GM23338 (cell line): ENCODE measurements at places on chromosomes 16 and 17.

- H3K27ac ChIP-seq: no peak overlapping the region
- no peak for DNase-seq
- H3K4me1 ChIP-seq: no peaks in the 10 kb centered on the region
These were observed 33.5 kb downstream of the MGAT5B start for GRCh38 chr17:76901542-76902197.

GRCh38 chr17:80569924-80570323 is 25.3 kb downstream of the RPTOR start:
- H3K4me3 ChIP-seq: no peak overlapping the region
- H3K27ac ChIP-seq: no peak overlapping the region
- no peaks in the 10 kb centered on the region for H3K4me1 ChIP-seq
- H3K27me3 ChIP-seq: peaks cover 49% of the 10 kb centered on the region
- no peaks in the 10 kb centered on the region for H3K36me3 ChIP-seq

DNA sequence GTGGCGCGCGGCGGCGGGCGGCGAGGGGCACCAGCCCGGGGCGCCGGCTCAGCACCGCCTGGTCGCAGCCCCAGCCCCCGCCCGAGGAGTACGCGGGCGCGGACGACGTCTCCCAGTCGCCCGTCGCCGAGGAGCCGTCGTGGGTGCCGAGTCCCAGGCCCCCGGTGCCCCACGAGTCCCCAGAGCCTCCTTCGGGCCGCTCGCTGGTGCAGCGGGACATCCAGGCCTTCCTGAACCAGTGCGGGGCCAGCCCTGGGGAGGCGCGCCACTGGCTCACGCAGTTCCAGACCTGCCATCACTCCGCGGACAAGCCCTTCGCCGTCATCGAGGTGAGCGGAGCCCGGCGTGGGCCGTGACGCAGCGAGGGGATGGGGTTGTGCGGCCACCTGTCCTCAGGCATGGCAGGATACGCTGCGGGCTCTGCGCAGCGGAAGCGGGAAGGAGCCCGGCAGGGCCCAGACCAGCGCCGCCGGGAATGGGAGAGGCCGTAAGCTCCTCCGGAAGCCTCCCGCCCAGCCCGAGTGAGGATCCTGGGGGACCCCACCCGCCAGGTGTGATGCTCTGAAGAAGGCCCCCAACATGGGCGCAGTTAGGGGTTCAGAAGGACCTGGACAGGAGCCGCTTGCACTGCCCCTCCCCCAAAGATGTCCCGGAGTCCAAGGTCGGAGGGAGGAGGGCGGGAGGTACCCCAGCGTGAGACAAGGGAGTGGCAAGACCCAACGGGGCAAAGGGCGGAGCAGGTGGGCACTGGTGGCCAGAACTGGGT is 522 bp downstream of the NAGS start:
- peaks cover 38% of the 10 kb centered on the region for H3K27me3 ChIP-seq
- H3K27ac ChIP-seq: no peak overlapping the region

DNA sequence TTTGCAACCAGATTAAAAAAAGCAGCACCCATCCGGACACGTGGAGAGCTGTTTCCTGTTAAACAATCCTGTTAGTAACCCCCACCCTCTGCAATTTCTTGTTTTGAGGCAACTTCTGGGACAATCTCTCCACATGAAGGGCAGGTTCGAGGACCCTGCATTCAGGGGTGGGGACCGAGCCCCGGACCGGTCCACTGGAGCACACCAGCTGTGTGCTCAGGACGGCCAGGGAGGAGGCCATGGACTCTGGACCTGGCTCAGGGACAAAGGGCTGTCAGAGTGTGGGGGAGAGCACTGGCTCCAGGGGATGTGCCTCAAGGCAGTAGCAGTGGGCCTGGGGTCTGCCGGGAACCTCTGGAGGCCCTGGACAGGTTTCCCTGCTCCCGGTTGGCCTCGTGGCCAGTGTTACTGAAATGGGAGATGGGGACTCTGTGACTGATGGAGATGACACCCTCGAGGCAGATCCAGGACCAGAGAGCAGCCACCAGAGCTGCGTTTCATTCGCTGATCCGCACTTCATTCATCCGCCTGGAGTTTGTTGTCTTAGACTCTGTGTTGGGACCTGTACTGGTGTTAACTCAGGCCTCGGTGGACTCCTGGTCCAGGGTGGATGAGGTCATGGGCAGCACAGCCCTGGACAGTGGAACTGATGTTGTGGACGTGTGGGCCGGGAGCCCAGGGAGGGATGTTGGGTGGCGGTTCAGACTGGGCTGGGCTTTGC is 2.9 kb upstream of the CPNE7 start:
- H3K27me3 ChIP-seq: peaks cover 24% of the 10 kb centered on the region
- no peak overlapping the region for H3K4me3 ChIP-seq
- H3K36me3 ChIP-seq: no peaks in the 10 kb centered on the region
- no peak for DNase-seq
- peaks cover 5% of the 10 kb centered on the region; the same call in 1 of the 2 replicates for H3K4me1 ChIP-seq
- H3K27ac ChIP-seq: no peak overlapping the region

DNA sequence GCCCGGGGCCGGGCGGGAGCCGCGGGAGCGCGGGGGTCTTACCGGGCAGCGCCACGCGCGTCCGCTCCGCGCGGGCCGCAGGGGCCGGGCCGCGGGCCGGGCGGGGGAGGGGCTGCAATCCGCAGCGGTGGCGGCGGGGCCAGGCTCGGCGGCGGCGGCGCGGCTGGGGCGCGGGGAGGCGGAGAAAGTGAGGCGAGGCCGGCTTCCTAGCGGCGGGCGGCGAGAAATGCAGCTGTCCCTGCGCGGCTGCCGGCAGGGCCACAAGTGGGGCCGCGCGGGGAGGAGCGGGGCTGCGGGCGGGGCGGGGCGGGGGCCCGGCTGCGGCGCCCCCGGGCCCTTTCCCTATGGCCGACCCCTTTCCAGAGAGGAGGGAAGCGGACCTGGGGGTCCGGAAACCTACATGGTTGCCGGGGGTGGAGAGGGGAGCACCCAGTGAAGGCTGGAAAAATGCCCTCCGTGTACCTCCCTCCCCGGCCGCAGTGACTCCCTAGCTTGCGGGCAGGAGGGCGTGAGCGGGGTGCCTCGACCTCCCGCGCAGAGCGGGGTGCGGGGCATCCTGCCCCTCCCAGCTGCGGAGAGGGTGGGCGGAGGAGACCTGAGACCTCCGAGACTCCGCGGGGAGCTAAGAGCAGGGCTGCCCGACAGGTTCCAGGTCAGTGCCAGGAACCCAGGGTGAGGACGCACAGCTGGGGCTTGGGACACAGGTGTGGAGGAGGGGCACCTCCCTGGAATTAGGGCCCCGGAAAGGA is at the start of gene CUEDC1:
CUEDC1 (minus strand) TSS at position 230 of the 749 bp plus-strand sequence. CDS start 69,848 bp downstream, outside the sequence.
- H3K27me3 ChIP-seq: peaks cover 42% of the 10 kb centered on the region
- peak; percentile 76 for DNase-seq
- H3K36me3 ChIP-seq: no peaks in the 10 kb centered on the region
- no peak within 1 kb of the TSS for H3K27ac ChIP-seq
- H3K4me1 ChIP-seq: peaks cover 38% of the 10 kb centered on the region

GRCh38 chr17:55386796-55387332 is 34.8 kb downstream of the MMD start:
- DNase-seq: no peak
- no peak overlapping the region for H3K27ac ChIP-seq

DNA sequence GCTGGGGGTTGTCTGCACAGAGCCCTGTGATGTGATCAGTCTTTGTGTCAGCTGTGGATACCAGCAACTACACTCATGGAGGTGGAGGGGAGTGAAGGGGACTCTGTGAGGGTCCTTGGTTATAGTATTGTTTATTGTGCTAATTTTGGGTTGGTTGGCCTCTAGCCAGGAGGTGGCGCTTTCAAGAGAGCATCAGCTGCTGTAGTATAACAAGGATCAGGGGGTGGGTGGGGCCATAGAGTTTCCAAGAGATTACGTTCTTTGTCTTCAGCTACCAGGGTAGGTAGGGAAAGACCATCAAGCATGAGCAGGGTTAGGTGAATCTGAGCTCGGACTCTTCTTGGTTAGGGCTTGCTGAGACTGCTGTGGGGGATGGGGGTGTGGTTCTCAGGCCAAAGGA is 97.1 kb upstream of the HS3ST3A1 start:
- no peaks in the 10 kb centered on the region for H3K4me1 ChIP-seq
- H3K36me3 ChIP-seq: no peaks in the 10 kb centered on the region
- no peaks in the 10 kb centered on the region for H3K27me3 ChIP-seq
- DNase-seq: peak; percentile 58

DNA sequence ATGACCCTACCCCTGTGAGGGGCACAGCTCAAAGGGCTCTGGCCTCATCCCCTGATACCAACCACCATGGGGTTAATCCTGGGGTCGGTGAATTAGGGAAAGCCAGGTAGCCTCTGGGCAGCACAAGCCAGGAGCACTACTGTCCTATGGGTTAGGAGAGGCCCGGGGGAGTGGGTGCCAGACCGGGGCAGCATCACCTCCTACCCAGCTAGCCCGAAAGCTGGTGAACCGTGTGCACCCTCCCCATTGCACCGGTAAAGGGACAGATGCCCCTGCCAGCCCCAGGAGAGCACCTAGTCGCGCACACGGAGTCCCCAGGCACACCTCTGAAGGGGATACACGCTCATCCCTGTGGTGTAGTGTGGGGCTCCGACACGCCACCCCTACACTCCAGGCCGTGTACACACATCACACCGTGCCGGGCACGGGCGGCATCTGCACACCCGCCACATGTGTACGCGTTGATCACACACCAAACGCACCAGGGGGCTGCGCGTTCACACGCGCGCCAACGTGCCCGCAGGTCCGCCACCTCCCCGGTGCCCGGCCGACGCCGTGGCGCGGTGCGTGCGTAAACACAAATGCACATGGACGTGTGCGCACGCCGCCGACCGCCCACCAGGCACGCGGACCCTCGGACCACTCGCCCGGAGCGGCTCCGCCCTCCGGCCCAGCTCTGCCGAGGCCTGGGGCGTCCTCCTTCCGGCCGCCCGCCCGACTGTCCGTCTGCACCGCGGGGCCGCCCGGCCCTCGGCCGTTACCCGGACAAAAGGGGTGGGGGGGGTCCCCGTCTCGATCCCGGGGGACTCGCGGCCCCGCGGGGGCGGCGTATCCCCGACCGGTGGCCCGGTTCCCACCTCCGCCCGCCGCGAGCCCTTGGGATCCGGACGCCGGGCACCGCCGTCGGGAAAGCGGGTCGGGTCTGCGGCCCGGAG is 785 bp downstream of the UBALD1 start:
- no peaks in the 10 kb centered on the region for H3K36me3 ChIP-seq
- H3K4me3 ChIP-seq: peak overlapping the region; percentile 86

- peaks cover 4% of the 10 kb centered on the region; the same call in 1 of the 2 replicates for H3K4me1 ChIP-seq
- H3K4me3 ChIP-seq: no peak overlapping the region
- H3K36me3 ChIP-seq: no peaks in the 10 kb centered on the region; the same call in 1 of the 2 replicates
- no peak for DNase-seq
- H3K27me3 ChIP-seq: no peaks in the 10 kb centered on the region
- no peak overlapping the region for H3K27ac ChIP-seq
These were observed 25.2 kb upstream of the SMPD3 start for GRCh38 chr16:68473358-68474070.

GRCh38 chr16:1184156-1184868 is 31.4 kb downstream of the CACNA1H start:
- H3K4me3 ChIP-seq: no peak overlapping the region
- H3K27ac ChIP-seq: no peak overlapping the region
- H3K4me1 ChIP-seq: no peaks in the 10 kb centered on the region
- H3K36me3 ChIP-seq: no peaks in the 10 kb centered on the region
- no peaks in the 10 kb centered on the region for H3K27me3 ChIP-seq

DNA sequence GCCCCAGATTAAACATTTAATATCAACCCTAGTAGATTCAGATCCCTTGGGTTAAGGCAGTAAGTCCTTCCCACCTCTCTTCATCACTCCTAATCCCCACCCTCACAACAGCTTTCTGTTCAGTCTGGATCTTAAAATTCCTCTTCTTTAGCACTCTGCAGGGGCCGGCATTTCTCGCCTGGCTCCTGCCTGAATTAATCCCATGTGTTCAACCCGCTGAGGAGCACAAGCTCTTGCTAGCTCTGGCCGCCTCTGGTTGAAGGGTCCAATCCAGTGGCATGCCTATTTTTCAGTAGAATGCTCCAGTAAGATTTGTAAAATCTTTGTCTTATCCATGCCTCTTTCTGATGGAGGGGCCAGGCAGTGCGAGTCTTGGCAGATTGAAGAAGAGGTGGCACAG is 59.2 kb downstream of the CYB5B start:
- no peaks in the 10 kb centered on the region for H3K36me3 ChIP-seq
- no peaks in the 10 kb centered on the region for H3K27me3 ChIP-seq
- H3K4me3 ChIP-seq: no peak overlapping the region
- no peaks in the 10 kb centered on the region for H3K4me1 ChIP-seq
